MM.1S (cell line): ENCODE measurements at places on chromosomes 4 and X.

DNA sequence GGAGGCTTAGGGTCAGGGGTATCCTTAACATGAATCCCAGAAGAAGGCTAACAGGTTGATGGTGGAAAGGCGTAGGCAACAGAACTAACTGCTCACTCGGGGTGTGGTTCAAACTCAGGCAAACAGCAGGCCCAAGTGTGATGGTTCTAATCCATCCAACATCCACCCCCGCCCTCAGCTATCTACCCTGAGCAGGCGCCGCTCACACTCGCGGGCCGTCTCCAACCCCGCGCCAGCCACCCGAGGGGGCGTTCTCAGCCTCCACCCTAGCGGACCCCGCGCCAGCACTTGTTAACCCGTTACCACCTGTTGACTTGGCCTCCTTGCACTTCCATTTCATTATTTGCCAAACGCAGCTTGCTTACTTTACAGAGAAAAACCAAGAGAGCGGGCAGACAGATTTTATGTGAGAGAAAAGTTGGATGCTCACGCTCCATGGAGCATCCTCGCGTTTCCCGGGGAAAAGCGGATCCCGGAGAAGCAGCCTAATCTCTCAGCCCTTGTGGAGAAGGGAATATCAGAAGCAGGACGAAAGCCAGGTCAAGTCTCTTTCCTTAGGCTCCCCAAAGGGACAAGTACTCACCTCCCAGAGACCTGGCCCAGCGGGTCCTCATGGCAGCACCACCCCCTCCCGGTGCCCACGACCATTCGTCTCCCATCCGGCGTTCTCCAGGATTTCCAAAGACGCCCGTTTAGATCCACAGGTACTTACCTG, 773 bp downstream of the SNCA start:
- H3K27me3 ChIP-seq, result no peaks in the 10 kb centered on the region
- no peak for DNase-seq
- no peaks in the 10 kb centered on the region for H3K36me3 ChIP-seq
- H3K27ac ChIP-seq, result no peak overlapping the region
- H3K4me3 ChIP-seq, result no peak overlapping the region
- no peaks in the 10 kb centered on the region for H3K4me1 ChIP-seq

- no peaks in the 10 kb centered on the region for H3K27me3 ChIP-seq
- no peak overlapping the region for H3K4me3 ChIP-seq
- no peaks in the 10 kb centered on the region for H3K36me3 ChIP-seq
- H3K4me1 ChIP-seq, result no peaks in the 10 kb centered on the region
These were observed 101.1 kb downstream of the MID1 start for GRCh38 chrX:10519278-10519677.

GRCh38 chrX:142089193-142089592, 115.9 kb downstream of the MAGEC2 start:
- peak; percentile 18 for DNase-seq
- no peaks in the 10 kb centered on the region for H3K36me3 ChIP-seq
- no peak overlapping the region for H3K27ac ChIP-seq

- no peak for DNase-seq
- H3K27ac ChIP-seq, result no peak overlapping the region
- H3K4me3 ChIP-seq, result no peak overlapping the region
- H3K4me1 ChIP-seq, result no peaks in the 10 kb centered on the region
- H3K27me3 ChIP-seq, result no peaks in the 10 kb centered on the region
These were observed 69.2 kb downstream of the HAUS3 start for GRCh38 chr4:2172627-2173231.

DNA sequence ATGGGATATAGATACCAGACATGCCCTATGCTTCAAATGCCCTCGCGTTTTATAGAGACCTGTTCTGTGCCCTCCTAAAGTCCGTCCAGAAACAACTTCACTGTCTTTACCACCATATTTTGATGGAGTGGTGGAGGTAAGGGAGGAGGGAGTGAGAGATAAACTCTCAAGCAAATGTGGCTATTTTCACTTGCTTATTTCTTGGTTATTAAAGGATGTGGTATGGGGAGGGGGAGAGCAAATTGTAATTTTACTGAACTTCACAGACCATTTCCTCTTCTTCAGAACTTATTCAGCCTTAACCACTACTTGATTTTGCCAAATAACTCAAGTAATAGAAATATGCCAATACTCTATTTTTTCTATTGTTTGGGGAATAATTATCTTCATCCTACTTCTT, 31.5 kb downstream of the GPR174 start:
- H3K27ac ChIP-seq, result no peak overlapping the region
- H3K4me1 ChIP-seq, result no peaks in the 10 kb centered on the region
- no peak for DNase-seq

DNA sequence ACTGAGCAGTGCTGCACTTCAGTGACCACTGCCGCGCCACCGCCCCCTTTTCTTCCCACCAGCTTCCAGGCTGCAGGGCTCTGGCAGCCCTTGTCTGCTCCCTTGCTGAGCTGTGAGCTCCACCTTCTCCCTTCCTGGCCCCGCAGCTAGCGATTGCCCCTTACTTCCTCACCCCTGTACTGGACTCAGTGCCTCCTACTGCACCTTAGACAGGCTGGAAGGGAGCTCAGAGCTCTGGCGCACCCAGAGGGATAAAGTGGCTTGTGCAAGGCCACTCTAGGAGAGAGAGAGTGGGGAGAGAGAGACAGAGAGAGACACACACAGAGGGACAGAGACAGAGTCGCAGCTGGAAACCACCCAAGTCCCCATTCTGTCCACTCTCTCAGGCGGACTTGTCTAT, 6.0 kb downstream of the RASL11B start:
- H3K36me3 ChIP-seq, result no peaks in the 10 kb centered on the region
- no peak for DNase-seq
- H3K4me1 ChIP-seq, result no peaks in the 10 kb centered on the region
- H3K27me3 ChIP-seq, result no peaks in the 10 kb centered on the region
- H3K4me3 ChIP-seq, result no peak overlapping the region

- no peak overlapping the region for H3K4me3 ChIP-seq
- H3K27ac ChIP-seq, result no peak overlapping the region
- H3K27me3 ChIP-seq, result no peaks in the 10 kb centered on the region
- DNase-seq, result no peak
- H3K36me3 ChIP-seq, result no peaks in the 10 kb centered on the region
These were observed 19.4 kb downstream of the GABRA2 start for GRCh38 chr4:46370531-46370930.

DNA sequence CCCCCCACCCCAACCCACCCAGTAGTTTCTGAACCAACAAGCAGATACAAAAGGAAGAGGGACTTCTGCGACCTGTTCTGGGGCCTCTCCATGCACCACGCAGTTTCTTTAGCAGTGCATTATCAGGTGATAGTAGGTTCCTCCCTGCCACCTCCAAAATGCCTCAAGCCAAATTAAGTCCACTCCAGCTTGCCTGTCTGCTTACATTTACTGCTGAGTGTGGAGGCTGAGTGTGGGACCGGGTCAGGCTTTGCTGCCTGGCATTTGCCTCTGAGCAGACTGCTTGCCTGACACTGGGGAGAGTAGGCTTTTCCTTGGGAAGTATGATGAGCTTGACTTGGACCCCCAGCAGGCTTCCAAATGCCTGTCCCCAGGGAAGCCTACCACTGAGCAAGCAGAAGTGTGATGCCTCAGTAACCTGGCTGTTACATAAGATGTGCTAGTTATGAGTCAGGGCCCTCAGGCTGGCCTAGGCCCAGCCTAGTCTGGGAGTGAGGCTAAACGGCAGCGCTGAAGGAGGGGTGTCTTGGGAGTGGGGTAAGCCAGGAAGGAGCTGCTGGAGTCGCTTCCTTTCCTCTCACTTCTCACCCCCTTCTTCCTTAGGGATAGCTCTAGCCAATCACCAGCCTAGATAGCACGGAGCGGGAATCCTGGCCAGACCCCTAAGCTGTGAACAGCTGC, 9.0 kb downstream of the TSC22D3 start:
- H3K27ac ChIP-seq, result no peak overlapping the region
- no peak overlapping the region for H3K4me3 ChIP-seq
- no peaks in the 10 kb centered on the region for H3K27me3 ChIP-seq
- no peaks in the 10 kb centered on the region for H3K4me1 ChIP-seq

DNA sequence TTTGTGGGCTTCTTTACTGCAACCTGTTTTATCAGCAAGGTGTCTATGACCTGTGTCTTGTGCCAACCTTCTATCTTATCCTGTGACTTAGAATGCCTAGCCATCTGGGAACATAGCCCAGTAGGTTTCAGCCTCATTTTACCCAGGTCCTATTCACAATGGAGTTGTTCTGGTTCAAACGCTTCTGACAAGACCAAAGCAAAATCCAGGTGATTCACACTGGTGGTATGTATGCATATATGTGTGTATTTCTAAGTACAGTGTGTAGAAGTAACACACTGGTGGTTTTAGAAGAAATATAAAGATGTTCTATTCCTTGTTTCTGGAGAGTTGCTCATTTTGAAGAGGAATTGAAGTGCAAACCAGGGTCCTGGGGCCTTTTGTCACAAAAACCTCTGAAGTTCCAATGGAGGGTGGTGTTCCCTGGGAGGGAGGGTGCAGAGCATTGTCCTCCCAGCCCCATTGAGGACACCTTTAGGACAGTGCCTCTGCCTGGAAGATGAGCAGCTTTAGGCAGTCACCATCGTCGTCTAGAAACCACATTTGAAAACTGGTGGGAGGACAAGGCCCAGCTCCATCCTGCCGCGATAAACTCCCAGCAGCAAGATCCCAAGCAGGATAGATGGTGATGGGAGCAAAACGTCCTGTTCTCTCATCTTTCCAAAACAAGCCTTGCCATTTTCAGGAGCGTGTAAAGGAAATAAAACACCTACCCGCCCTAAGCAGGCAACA, 191.4 kb downstream of the TSPAN5 start:
- no peaks in the 10 kb centered on the region for H3K36me3 ChIP-seq
- H3K27me3 ChIP-seq, result no peaks in the 10 kb centered on the region
- H3K4me1 ChIP-seq, result no peaks in the 10 kb centered on the region
- DNase-seq, result no peak
- no peak overlapping the region for H3K4me3 ChIP-seq

DNA sequence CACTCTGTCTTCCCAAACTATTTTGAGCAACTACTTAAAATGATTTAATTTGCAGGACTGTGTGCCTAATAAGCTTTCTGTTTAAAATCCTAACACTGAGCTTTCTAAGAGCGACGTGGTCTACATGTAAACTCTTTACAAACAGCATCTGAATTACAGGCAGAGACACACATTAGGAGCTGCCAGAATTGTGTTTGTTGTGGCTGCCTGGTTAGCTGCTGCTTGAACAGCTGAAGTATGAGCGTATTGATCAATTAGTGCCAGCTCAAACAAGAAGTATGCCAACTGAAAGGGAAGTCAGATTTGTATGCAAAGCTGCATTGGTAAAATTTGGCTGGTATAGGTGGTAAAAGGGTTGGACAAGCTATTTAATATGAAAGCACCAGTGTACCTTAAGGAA, 384.4 kb downstream of the PCDH7 start:
- no peak for DNase-seq
- no peaks in the 10 kb centered on the region for H3K36me3 ChIP-seq
- H3K4me3 ChIP-seq, result no peak overlapping the region

GRCh38 chrX:42463706-42464490, 314.1 kb downstream of the PPP1R2C start:
- no peak overlapping the region for H3K4me3 ChIP-seq
- no peaks in the 10 kb centered on the region for H3K36me3 ChIP-seq
- H3K27me3 ChIP-seq, result no peaks in the 10 kb centered on the region
- H3K27ac ChIP-seq, result no peak overlapping the region
- no peak for DNase-seq
- H3K4me1 ChIP-seq, result no peaks in the 10 kb centered on the region

DNA sequence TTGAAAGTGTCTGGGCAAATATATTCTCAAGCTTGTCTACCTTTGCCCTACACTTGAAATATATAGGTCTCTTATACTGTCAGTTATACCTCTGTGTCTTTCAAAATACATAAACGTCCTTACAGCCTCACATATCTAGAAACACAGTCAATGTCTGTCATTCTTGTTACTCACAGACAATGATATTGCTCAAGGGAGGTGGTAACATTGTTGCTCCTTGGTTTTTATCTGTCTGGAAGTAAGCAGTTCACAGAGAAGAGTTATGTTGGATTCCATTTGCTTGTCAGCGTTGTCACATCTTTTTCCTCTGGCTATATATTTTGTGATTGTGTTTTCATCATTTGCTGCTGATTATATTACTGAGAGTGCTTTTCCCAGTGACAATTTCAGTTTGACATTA, 1528.9 kb downstream of the PCDH7 start:
- no peak overlapping the region for H3K4me3 ChIP-seq
- H3K27me3 ChIP-seq, result no peaks in the 10 kb centered on the region
- no peak for DNase-seq
- H3K4me1 ChIP-seq, result no peaks in the 10 kb centered on the region

DNA sequence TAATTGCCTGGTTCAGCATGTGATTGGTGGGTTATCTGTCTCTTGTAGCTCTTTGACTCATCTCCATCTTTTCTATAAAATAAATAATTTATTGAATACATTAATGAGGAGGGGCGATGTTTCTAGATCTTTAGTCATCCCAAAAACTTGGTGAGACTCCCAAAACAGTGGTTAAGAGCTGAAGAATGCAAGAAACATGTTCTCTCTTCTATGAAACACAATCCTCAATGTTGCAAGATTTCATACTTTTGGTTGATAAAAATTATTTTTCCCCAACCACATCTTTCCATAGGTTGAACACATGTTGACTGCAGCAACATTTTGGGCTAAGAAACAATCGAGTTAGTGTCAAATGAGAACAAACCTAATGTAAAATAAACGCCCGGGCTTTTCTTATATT, 1.2 kb upstream of the TMEM47 start:
- no peak overlapping the region for H3K4me3 ChIP-seq
- no peak overlapping the region for H3K27ac ChIP-seq
- no peaks in the 10 kb centered on the region for H3K4me1 ChIP-seq
- no peak for DNase-seq
- H3K36me3 ChIP-seq, result no peaks in the 10 kb centered on the region

- no peak overlapping the region; the same call in 1 of the 2 replicates for H3K27ac ChIP-seq
- H3K27me3 ChIP-seq, result no peaks in the 10 kb centered on the region
- H3K4me1 ChIP-seq, result no peaks in the 10 kb centered on the region
These were observed 109.3 kb downstream of the AFF2 start for GRCh38 chrX:148609515-148610327.

DNA sequence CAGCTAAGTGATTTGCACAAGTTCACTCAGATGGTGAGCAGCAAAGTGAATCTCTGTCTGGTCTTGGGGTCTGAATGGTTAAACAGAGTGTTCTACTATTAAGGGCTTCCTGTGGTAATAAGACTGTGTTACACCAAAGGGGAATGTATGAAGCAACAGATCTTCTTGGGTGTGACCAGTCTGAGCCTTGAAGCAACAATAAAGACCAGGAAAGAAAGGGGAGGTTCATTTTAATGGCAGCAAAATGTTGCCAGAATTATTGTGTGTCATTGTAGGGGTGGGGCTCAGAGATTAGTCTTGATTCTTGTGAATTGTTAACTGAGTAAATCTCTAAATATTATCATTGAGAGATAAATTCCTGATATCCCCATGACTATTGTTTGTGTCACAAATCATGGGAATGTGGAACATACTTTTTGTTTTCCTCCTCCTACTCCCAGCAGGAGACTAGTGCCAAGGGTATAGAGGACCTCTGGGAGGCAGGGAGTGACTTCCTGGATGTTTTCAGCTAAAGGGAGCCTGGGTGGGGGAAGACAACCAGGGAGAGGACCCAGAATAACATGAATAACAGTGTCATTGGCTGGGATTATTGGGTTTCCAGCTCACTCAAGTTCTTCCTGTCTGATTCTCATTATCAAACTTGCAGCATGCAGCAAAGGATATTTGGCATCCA, 141.4 kb upstream of the PAK3 start:
- H3K4me3 ChIP-seq, result no peak overlapping the region
- H3K4me1 ChIP-seq, result no peaks in the 10 kb centered on the region
- H3K36me3 ChIP-seq, result no peaks in the 10 kb centered on the region
- DNase-seq, result no peak
- H3K27me3 ChIP-seq, result no peaks in the 10 kb centered on the region
